ENCODE measurements at places on chromosomes 3 and 15.

- ATAC-seq, result no peak
Measured at GRCh38 chr3:81549831-81550230, 211.6 kb downstream of the GBE1 start.

- no peak for ATAC-seq
Measured at GRCh38 chr3:162540421-162540820, 1043.8 kb downstream of the OTOL1 start.

DNA sequence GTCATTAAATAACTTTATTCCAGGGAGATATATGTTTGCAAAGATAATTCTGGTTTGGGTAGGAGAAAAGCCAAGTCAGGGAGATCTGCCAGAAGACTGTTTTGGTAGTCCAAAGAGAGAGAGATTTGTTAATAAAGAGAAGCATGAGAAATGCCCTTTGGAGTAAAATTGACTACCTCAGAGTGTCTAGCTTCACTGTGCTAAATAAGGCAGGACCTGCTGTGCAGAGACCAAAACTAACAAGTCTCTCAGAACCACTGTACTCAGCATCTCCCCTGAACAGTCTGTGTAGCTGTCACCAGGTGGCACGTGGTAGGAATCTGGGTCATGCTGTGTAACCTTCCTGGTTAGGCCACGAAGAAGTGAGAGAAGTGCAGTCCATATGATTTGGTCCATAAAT is 31.6 kb upstream of the SLC35G2 start:
- peak; percentile 58 for ATAC-seq

- no peak for ATAC-seq
Measured at GRCh38 chr3:109643590-109643989, 306.2 kb upstream of the DPPA4 start.

DNA sequence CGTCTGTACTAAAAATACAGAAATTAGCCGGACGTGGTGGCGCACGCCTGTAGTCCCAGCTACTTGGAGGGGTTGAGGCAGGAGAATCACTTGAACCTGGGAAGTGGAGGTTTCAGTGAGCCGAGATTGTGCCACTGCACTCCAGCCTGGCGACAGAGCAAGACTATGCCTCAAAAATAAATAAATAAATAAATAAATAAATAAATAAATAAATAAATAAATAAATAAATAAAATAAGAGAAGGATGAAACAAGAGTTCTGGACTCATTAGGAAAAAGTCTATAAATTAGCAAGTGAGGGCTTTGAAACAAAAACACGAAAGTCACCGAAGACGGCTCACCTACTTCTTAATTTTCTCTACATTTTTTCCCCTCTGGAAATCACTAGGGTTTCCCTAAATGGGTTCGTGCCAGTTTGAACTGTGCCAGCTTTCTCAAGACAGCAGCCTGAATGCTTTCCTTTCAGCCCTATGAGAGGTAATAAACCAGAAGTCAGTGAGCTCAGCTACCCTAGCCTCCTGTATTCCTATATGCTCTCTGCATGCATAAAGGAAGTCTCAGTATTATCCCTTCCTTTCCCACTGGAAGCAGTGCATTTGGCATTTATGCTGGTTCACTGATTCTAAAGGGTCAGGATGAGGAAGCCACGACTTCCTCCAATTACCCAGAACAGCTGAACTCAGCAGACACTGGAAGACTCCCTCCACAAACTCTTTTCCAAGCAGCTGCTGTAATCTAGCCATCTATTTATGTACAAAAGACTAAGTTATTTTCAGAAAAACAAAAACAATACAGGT is 266.9 kb downstream of the ZBBX start:
- ATAC-seq, result no peak

GRCh38 chr3:138124706-138125355 is 7.4 kb downstream of the A4GNT start:
- ATAC-seq, result no peak

GRCh38 chr15:65217526-65218482 is 6.5 kb upstream of the CILP start:
- no peak for ATAC-seq

DNA sequence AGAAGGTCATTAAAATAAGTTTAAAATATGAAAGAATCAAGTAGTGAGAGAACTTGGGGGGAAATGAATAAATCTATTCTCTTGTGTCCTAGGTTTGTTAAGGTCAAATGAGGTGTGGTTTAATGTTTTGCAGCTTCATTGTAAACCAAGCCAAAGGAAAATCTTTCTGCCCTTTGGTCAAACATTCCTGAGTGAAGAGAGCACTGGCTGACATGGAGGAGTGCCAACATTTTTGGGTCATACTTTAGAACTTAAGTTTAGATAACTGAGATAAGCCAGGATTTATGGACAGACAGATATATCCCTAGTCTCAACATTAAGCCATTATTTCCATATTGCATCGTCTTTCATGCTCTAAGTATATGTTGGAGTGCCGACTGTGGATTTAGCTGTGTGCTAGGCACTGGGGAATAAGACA is 66.4 kb downstream of the PTPRG start:
- no peak for ATAC-seq

GRCh38 chr15:34708422-34708821 is 46.4 kb downstream of the GJD2 start:
- no peak for ATAC-seq

GRCh38 chr15:39887832-39888231 is 32.2 kb downstream of the GPR176 start:
- ATAC-seq, result no peak

- no peak for ATAC-seq
Measured at GRCh38 chr15:43208052-43209002, 12.5 kb downstream of the EPB42 start.

DNA sequence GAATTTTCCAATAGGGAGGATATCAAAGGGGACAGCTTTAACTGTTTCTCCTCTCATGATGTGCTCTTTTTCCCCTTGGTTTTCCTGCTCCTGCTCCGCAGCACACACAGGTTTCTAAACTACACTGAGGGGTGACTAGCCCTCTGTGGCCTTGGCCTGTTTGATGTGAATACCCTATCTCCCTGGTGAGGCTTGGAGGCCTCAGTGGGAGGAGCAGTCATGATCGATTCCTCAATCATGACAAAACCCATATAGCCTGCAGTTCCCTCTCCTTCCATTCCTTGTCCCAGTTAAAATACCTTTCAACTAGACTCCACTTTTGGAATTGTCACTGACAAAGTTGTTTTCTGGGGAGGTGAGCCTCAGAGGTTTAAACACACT is 24.0 kb upstream of the USP3 start:
- ATAC-seq, result no peak

GRCh38 chr3:42175386-42176240 is 84.5 kb downstream of the TRAK1 start:
- no peak for ATAC-seq

DNA sequence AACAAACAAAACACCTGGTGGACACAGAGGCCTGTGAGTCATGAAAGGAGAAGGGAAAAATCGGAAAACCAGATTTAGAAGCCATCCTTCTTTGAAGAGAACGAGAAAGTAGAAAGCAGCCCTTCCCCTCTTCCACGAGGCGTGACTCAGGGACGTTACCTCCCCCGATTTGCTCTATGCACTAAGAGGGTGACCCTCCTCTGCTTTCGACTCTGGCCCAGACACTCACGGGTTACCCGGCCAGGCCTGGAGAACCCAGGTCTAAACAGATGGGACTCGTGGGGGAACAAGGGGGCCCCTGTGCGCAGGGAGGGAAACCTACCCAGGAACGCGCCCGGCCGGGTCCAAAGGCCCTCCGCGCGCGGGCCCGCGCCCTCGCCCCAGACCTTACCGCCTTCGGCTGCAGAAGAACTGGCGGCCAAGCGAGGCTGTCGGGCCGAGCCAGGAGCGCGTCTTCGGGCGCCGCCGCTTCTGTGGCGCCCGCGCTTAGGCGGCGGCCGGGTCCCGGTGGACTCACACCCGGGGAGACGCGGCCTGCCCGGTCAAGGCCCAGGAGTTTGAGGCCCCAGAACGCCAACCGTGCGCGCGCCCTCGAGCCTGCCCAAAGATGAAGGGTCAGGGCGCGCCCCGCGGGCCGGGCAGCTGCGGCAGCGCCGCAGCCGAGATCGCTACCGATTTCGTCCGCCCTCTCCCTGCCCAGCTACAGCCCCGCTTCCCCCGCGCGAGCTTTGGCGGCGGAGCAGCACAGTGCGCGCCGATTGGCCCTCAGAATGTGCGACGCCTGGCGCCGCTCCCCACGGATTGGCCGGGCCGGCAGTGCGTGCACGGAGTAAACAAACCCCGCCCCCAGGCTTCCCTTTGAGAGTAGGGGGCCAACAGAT is at the start of gene TFDP2:
Gene TFDP2, minus strand, starts transcription at position 753 of the 881 bp plus-strand sequence. CDS start 47,795 bp downstream, outside the sequence.
- peak; percentile 99 for ATAC-seq

GRCh38 chr15:31513178-31513577 is 186.5 kb downstream of the KLF13 start:
- no peak for ATAC-seq

DNA sequence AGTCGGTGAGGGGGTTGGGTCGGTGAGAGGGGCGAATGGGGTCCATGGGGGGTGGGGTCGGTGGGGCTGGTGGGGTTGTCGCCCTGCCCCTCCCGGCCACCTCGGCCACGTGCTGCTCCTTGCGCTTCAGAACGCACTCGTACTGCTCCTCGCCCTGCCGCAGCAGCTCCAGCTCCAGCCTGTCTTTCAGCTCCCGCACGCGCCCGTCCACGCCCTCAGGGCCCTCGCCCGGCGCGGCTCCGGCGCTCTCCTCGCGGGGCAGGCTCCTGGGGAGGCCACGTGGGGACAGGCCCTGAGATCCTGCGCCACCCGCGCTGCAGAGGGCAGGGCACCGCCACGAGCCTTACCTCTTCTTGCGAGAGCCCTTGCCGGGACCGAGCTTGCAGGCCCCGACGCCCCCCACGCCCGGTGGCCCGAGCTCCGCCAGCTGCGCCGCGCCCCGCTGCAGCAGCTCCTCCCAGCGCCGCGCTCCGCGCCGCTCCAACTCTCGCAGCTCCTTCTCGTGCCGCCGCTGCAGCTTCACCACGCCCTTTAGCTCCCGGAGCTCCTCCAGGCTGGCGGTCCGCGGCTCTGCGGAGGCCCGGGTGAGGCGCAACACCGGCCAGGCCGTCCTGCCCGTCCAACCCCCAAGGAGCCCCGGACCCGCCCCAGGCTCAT is 8.2 kb upstream of the ANKRD63 start:
- ATAC-seq, result no peak

DNA sequence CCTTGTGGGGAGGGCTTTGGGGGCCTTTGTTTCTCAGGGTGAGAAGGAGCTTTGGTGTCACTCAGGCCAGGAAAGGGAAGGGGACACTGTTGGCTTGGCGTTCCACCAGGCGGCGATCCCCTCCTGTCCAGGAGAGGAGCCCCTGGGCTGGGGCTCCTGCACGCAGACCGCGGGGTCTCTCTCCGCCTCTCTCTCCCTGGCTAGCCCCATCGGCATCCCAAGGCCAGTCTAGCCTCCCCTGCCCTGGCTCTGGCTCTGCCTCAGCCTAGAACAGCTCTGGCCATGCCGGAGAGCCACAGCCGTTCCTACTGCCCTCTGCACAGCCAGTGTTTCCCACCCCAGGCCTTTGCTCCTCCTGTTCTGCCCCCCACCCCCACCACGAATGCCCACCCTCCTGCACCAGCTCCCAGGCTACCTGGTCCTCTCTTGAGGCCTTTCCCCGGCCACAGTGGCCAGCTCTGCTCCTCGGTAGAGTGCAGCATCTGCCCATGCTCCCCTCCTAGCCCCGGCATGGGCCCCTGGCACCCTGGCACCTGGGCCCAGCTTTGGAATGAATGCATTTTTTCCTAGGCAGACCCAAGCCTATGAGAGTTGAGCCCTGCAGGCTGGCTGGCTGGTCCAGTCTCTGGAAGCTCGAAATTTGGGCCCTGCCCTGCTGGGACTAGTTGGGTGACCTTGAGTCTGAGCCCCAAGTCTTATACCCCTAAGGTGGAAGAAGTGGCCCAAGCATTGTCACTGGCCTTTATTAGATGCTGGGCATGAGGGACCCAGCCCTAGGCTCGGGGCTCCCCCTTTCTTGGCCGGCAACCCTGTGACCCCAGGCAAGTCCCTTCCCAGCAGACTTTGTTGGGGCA is 2.4 kb downstream of the PLXNA1 start:
- no peak for ATAC-seq

GRCh38 chr15:42994546-42994945 is 74.0 kb upstream of the TTBK2 start:
- ATAC-seq, result no peak

DNA sequence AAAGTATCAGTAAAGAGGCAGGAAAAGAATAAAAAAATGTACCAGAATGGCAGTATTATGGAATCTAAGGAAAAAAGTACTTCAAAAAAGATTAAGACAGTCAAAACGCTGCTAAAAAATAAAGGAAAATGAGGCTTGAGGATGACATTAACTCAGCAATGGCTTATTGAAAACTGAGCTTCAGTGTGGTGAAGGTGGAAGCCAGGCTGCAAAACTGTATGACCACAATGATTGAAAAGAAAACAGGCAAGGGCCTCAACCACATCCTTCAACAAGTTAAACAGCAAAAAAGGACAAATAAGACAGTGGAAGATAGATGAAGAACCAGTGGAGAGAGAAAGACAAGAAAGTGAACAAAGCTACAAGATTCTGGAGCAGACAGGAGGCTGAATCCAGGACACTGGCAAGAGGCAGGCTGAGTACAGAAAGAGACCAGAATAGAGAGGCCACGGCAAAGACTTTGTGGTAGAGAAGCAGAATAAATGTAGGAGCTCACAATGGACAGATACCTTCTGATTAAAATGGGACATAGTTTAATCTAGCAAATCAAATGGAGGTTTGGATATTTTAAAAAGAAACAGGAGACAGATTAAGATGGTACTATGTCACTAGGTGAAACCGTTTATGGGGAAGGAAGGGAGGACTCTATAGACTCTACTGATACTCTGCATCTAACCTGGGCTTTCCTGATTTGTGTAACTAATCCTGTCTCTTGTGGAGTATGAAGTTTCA is 86.1 kb downstream of the TJP1 start:
- ATAC-seq, result no peak

GRCh38 chr3:41933154-41933676 is 28.7 kb downstream of the ULK4 start:
- no peak for ATAC-seq

GRCh38 chr3:102449341-102449740 is 14.5 kb downstream of the ZPLD1 start:
- ATAC-seq, result no peak

- ATAC-seq, result no peak
Measured at GRCh38 chr3:42544492-42545283, 37.1 kb downstream of the SEC22C start.

GRCh38 chr15:67880651-67881182 is 40.9 kb upstream of the RNU6-1 start:
- ATAC-seq, result no peak

DNA sequence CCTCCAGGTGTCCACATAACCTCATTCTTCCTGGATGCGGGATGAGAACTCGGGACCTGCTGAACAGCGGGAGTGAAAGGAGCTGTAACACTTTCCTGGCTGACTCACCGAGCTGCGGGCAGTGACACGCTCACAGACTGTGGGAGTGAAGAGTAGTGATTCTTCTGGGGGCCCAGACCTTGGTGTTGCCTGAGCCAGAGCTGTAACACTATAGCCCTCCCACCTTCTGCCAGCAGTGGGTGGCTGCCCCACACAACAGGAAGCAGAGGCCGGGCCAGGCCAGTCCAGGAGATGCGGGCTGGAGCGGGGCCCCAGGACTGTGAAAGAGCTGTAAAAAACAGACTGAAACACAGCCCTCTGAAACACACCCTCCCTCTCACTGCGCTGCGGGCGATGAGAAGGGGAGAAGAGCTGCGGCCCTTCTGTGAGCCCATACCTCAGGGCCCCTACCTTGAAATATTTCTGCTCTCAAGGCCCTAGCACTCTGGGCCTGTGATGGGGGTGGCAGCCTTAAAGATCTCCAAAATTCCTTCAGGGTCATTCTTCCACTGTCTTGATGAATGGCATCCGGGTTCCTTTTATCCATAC is 464.0 kb upstream of the CCDC54 start:
- ATAC-seq, result no peak

GRCh38 chr3:156298938-156299337 is 178.6 kb downstream of the KCNAB1 start:
- ATAC-seq, result no peak

- ATAC-seq, result no peak
Measured at GRCh38 chr3:39515681-39516441, 48.4 kb downstream of the MOBP start.
